CMK (cell line): ENCODE measurements at places on chromosomes 3 and 15.

GRCh38 chr3:28935146-28935545, 345.7 kb upstream of the RBMS3 start:
- no peak for DNase-seq

GRCh38 chr15:90603893-90604292, 74.2 kb downstream of the CRTC3 start:
- peak; percentile 9 for DNase-seq

- DNase-seq = no peak
These were observed 57.5 kb downstream of the RBPMS2 start for GRCh38 chr15:64717735-64718495.

DNA sequence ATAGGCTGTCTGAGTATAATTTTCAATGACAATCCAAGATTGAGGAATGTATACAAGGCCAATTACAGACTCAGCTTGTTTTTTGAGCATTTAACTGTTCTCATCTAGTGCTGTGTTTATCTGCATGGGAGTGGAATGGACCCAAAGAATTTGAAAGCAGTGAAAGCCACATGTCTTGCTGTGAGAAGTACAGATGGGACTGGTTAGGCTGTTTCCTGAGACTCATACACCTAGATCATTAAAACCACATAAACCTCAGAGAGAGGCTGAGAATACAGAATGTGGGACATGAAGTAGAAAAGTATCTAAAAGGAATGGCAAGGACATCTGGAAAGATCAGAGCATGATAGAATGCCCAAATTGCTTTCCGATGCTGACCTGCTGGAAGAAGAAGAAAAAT, 224.6 kb downstream of the NLGN1 start:
- no peak for DNase-seq

- DNase-seq = no peak
These were observed 23.8 kb upstream of the ZNF148 start for GRCh38 chr3:125398952-125399351.

DNA sequence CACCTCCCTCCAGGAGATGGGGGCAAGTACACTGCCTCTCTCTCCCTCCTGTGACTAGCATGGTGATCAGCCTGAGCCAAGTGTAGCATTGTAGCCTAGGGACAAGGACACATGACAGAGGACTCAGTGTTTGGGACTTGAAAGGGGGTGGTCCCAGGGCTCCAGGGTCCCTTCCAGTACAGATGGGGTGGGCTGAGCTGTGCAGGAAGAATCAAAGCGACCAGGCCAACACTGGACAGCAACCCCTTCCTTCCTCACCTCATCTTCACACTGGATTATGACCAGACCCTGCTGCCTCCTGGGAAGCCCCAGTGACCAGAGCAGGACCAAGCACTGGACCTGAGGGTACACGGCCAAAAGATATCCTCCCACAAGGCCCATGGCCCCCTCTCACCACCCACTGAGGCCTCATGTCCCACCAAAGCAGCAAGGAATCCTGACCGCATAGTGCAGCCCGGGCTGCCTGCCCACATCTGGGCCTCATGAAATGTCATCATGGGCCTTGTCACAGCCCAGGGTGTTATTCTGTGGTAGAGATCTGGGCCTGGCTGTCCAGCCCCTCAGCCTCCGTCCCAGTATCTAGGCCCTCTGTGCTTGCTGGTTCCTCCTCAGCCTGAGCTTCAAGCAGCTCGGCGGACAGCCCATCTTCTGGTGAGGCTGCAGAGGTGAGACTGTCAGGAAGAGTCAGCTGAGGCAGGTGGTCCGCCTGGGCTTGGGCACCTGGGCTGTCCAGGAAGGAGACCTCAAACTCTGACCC, 9.5 kb downstream of the GORASP1 start:
- DNase-seq = no peak
